Stimulated activated CD4-positive, alpha-beta T cell treated with anti-CD3 and anti-CD28 coated beads, Interleukin-1b, Interleukin-23, amount 100 ng/mL, for 1 hour (primary cell): ENCODE measurements at places on chromosomes 6 and 20.

DNA sequence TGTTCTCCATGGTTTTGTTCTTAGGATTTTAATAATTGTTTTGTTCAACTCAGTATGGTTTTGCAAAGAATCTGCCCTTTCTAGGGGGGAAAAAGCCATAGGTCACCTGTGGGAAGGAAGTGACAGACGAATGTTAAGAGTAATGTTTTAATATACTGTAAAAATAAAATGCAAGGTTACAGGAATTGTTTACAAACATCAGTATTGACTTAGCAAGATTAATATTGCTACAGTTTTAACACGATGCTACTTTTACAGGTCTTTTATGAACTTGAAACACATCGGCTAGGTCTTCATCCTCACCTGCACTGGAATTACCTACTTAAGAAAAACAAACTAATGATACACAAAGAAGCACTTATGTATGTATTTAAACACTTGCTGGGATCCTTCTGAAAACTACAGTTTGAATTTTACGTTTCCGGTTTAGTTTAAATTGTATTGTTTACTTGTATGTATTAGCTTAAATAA, 1.7 kb upstream of the NKX2-4 start:
- DNase-seq, result no peak

- DNase-seq, result no peak
Measured at GRCh38 chr6:69673298-69673697, 123.5 kb downstream of the LMBRD1 start.

- DNase-seq, result no peak
Measured at GRCh38 chr6:37062424-37062823, 57.0 kb downstream of the FGD2 start.

DNA sequence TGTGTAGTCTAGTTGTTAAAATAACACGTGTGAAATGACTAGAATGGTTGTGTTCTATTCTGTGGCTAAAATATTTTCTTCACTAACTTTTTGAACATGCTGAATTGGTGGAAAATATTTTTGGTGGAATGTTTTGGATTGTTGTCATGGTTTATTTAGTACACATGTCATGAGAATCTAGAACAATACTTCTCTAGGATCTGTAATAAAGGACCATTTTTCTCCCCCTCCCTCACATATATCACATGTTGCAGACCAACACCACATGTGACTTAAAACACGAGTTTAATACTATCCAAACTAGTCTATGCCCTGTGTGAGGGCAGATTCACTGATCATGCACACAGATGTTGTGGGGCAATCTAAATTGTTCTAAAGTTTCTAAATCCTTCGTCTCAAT, 29.2 kb downstream of the FIG4 start:
- DNase-seq, result no peak

DNA sequence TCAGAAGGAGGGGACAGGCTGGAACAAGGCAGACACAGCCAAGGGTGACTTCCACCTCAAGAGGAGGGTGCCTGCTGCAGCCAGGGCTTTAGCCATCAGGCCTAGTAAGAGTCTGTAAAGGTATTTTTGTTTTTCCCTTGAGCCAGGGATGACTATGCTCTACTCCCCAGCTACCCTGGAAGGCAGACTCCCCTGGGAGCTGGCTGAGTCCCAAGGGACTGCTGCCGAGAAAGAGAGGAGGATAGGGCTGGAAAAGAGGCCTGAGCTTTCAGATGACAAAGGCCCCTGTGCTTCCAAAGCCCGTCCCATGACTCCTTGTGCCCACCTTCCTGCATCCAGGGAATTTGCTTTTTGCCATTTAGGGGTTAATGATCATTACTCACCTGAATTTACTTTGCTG, 14.0 kb upstream of the GSTA4 start:
- DNase-seq, result no peak

DNA sequence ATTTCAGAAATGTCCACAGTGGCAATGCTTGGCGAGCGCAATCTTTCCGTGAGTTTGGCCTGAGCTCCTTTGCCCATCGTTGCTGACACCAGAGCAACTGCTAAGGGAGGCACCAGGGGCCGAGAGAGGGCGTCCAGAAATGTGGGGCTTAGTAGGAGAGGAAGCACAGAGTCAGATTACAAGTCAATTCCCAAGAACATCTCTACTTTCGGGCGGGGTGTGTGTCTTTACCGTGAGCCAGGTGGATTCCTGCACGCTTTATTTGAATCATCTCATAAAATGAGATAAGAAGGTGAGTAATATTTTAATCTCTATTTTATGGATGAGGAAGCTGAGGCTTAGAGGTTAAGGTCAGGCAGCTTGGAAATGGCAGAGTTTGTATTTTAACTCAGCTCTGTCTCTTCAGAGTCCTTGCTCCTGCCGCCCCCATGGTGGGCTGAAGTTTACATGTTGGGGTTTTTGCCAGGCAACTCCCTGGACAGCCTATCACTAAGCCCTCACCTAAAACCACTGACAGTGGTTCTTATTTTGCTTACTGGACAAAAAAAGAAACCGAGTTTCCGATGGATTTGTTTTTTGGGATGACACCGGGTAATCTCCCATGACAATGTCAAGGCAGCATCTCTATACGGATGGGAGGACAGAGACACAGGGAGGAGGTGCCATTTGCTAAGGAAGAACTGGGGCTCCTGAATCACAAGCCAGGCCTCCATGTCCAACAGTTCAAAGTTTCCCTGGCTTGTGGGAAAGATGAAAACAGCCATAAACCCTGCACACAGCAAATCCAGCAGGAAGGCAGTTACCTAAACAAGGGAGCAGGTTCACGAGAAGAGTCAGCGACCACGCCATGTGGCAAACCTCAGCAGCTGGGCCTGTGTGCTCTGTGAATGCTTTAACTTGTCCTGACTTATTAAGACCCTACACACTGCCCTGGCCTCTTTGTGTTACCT, 112.6 kb upstream of the SLC24A3 start:
- DNase-seq, result no peak

DNA sequence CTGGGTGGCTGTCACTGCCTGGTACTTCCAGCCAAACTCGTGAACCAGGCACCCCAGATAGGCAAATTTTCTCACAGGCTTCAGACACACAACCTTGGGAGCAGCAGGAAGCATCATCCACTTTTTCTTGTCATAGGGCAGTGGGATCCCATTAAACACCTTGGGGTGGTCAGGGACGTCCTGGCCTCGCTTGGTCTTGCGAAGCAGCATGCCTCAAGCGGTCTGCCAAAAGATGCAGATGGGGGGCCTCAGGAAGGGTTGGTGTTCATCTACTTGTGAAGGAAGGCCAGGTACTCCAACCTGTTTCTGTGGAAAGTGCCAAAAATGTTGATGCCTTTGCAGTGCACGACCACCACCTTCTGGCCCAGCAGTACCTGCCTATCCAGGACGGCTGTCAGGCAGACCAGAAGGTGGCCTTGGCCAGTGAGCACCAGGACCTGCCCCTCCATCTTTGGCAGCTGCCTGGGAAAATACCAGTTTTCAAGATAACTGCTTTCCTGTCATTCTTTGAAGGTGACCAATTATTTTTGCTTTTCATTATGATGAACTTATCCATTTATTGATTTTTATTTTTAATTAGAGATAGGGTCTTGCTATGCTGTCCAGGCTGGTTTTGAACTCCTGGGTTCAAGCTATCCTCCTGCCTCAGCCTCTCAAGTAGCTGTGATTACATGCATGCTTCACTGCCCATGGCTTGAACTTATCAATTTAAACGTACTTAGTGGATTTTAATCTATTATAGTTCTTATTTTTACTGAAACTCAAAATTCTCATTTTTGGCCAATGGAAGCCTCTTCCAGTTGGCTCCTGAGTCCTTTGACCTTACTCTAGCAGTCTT, 80.1 kb downstream of the MAN1A1 start:
- DNase-seq, result no peak

DNA sequence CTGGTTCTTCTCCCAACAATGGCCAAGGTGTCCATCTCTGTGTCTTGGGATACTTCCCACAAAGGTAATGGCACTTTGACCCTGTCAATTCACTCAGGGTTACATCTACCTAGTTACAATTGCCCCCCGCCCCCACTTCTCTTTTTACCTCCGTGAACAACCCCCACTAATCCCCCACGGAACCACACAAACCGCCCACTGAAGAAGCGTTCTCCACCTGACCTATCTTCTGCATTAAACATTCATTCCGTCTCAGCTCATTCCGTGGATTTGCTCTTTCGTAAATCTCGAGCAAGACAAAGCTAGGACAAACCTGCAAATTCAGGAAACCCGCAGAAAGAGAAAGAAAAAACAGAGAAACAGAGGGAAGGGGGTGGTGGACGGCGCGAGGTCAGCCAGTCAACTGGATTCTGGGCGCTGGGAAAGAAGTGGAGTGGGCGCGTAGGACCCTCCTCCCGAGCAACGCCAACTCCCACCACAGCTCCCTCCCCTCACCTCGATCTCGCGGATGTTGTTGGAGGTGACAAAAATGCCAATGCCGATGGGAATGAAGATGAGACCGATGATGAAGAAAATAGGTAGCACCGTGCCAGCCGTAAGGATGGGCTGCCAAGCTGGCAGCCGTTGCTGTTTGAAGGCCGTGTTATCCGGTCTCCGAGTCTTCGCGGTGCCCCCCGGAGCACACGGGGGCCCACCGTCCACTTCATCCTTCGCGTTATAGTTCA, 523 bp downstream of the TMEM30A start:
- no peak for DNase-seq

- DNase-seq, result no peak
Measured at GRCh38 chr6:408599-409102, 17.1 kb downstream of the IRF4 start.

DNA sequence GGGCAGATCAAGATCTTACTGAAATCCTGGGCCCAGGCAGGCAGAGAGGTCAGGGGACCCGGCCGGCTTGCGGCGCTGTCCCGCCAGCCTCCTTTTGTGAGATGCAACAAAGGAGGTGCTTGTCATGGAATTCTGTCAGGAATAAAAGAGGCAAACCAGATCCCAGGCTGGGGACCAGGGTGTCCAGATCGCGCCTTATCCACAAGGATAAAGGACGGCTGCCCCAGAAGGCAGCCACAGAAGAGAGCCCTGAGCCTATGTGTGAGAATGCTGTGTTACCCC, 42.6 kb upstream of the CDH22 start:
- no peak for DNase-seq
